ENCODE measurements at places on chromosomes 13 and 19.

- no peak overlapping the region for H3K4me3 ChIP-seq
- H3K27me3 ChIP-seq, result no peaks in the 10 kb centered on the region
- DNase-seq, result no peak
- no peaks in the 10 kb centered on the region for H3K4me1 ChIP-seq
- no peaks in the 10 kb centered on the region for H3K36me3 ChIP-seq
Observed at GRCh38 chr19:24099829-24100228, 12.8 kb downstream of the ZNF254 start.

DNA sequence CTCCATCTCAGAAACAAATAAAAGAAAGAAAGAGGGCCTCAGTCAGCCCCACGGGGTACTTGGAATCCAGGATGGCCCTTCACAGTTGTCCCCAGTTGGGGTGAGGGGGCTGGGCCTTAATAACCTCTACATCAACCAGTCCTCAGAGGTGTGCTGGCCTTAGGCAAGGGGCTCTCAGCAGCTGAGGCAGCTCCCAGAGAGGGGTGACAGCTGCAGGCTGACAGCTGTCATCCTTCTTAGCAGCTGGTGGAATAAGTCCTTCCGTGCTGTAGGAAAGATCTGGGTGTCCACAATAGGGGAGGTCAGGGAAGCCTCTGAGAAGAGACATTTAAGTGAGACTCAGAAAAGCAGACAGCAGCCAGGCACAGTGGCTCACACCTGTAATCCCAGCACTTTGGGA, 7.4 kb downstream of the BCAM start:
- H3K27ac ChIP-seq, result no peak overlapping the region
- H3K4me3 ChIP-seq, result no peak overlapping the region
- no peak for DNase-seq
- H3K36me3 ChIP-seq, result no peaks in the 10 kb centered on the region

DNA sequence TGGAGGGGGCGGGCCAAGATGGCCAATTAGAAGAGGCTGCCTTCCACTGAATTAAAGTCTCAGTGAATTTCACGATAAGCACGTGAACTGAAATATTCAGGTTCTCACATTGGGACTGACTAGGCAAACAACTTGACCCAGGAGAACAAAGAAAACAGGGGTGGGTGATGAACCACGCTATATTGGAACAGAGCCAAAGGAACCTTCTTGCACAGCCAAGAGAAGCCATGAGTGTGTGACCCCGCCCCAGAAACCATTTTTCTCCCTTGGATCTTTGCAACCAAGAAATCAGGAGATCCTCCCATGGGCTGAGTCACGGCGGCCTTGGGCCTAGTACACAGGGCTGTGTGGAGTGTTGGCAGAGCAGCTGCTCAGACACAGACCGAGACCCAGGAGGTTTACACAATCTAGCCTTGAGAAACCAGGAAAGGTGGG, 36.8 kb downstream of the ERICH4 start:
- H3K36me3 ChIP-seq, result no peaks in the 10 kb centered on the region
- H3K27me3 ChIP-seq, result peaks cover 3% of the 10 kb centered on the region
- H3K27ac ChIP-seq, result peak overlapping the region; percentile 54
- DNase-seq, result no peak

- no peaks in the 10 kb centered on the region for H3K27me3 ChIP-seq
- no peaks in the 10 kb centered on the region for H3K36me3 ChIP-seq
- DNase-seq, result no peak
- no peak overlapping the region for H3K4me3 ChIP-seq
Observed at GRCh38 chr19:44696939-44697669, 1.8 kb upstream of the CEACAM16 start.

- no peak overlapping the region for H3K27ac ChIP-seq
- H3K27me3 ChIP-seq, result no peaks in the 10 kb centered on the region
- DNase-seq, result no peak
- H3K4me3 ChIP-seq, result no peak overlapping the region
Observed at GRCh38 chr13:40240293-40240692, 426.1 kb downstream of the FOXO1 start.

DNA sequence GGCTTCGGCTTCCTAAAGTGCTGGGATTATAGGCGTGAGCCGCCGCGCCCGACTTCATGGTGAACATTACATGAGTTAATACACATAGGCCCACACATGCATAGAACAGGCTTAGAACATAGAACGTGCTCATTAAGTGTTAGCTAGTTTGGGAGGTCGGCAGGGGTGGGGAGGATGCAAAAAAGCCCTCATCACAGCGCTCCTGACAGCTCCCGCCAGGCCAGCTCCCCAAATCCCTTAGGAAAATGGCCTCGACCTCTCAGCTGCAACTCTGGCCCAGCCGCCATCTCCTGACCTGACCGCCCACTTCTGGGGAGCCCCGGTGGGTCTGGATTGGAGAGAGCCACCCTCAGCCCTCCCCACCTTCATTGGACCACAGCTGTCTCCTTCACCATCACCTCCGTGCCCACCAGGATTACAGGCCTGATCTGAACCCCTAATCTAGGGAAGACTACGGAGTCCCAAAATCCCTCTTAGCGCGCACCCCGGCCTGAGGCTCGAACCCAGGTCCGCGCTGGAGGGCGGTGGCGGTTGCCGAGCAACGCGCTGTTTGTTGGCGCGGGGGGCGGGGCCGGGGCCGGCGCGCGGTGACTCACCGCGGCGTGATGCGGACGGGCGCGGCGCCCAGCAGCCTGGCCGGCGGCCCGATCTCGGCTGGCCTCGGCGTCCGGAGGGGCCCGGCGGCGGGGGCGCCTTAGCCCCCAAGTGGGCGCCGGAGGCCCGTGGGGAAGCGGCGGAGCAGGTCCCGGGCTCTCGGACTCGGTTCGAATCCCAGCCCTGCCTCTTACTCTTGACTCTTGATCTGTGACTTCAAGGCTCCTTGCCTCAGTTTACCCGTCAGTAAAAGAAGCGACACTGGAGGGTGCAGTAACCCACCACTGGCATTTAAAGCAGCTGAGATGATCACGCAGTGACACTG, 26.7 kb upstream of the NANOS3 start:
- H3K4me1 ChIP-seq, result no peaks in the 10 kb centered on the region
- no peaks in the 10 kb centered on the region for H3K36me3 ChIP-seq
- H3K27ac ChIP-seq, result peak overlapping the region; percentile 73
- H3K27me3 ChIP-seq, result no peaks in the 10 kb centered on the region
- H3K4me3 ChIP-seq, result no peak overlapping the region
- DNase-seq, result peak; percentile 61

- H3K36me3 ChIP-seq, result no peaks in the 10 kb centered on the region
- no peak for DNase-seq
- H3K4me1 ChIP-seq, result no peaks in the 10 kb centered on the region
- no peak overlapping the region for H3K27ac ChIP-seq
Observed at GRCh38 chr13:82917984-82918383, 964.3 kb downstream of the SLITRK1 start.

DNA sequence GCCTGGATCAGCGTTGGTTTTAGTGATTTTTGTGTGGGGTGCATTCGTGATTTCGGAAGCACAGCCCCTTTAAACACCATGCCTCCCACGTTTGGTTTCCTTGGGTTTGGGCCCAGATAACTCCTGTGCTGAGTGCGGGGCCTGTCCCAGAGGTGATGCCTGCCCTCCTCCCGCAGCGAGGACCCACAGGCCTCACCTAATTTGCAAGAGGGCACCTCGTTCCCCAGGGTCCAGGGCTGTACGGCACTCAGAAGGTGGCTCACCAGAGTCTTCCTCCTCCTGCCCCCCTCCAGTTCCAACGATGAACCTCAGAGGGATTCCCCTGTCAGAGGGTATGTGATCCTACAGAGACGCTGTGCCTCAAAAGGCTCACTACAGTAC, 54.3 kb upstream of the SOX1 start:
- no peaks in the 10 kb centered on the region for H3K36me3 ChIP-seq
- H3K27ac ChIP-seq, result no peak overlapping the region
- no peaks in the 10 kb centered on the region for H3K4me1 ChIP-seq

GRCh38 chr13:61316647-61317046, 99.0 kb downstream of the PCDH20 start:
- H3K4me1 ChIP-seq, result no peaks in the 10 kb centered on the region
- no peak for DNase-seq
- H3K27me3 ChIP-seq, result no peaks in the 10 kb centered on the region
- no peak overlapping the region for H3K4me3 ChIP-seq
- no peaks in the 10 kb centered on the region for H3K36me3 ChIP-seq

GRCh38 chr19:12838886-12839756, 806 bp downstream of the MAST1 start:
- no peaks in the 10 kb centered on the region for H3K36me3 ChIP-seq
- no peak overlapping the region for H3K27ac ChIP-seq
- H3K27me3 ChIP-seq, result peaks cover 25% of the 10 kb centered on the region
- H3K4me1 ChIP-seq, result peaks cover 7% of the 10 kb centered on the region

GRCh38 chr13:34816908-34817665, 125.0 kb upstream of the NBEA start:
- no peak for DNase-seq
- H3K27ac ChIP-seq, result no peak overlapping the region
- H3K4me1 ChIP-seq, result no peaks in the 10 kb centered on the region
- H3K36me3 ChIP-seq, result no peaks in the 10 kb centered on the region
- no peaks in the 10 kb centered on the region for H3K27me3 ChIP-seq
- H3K4me3 ChIP-seq, result no peak overlapping the region

DNA sequence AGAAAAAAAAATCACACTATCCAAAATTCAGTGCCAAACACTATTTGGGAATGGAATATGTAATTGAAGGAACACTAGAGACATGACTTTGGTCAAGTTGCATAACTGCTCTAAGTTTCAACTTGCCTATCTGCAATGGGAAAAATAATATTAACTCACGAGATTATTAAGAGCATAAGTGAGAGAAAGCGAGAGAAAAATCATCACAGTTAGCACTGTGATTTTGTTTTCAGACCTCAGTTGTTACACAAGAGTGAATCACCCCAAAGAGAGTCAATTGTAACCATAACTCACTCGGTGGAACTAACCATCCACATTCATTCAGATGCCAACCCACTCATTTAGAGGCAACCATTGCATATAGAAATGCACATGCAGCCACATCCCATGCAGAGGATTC, 147.1 kb downstream of the NHLRC3 start:
- no peak for DNase-seq
- no peaks in the 10 kb centered on the region for H3K36me3 ChIP-seq
- H3K27ac ChIP-seq, result no peak overlapping the region
- no peaks in the 10 kb centered on the region for H3K4me1 ChIP-seq
- H3K4me3 ChIP-seq, result no peak overlapping the region

DNA sequence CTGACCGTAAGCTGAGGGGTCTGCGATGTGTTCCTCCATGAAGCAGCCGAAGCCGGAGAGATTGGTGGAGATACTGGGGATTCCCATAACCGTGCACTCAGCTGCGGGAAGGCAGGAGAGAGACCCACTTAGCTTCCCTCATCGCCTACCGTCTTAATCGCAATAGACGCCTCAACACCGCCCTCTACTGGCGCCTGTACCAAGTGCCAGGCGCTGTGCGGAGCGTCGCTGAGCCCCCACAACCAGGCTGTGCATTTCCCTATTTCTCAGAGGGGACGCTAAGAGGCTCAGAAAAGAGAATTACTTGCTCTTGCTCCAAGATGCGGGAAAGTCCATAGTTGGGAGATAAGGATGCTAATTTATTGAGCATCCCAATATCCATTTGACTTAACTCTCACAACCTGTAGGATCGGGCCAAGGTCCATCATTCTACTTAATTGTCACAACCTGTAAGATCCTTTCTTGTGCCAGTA, 5.8 kb downstream of the FTL start:
- DNase-seq, result peak; percentile 92
- H3K27ac ChIP-seq, result no peak overlapping the region
- H3K36me3 ChIP-seq, result peaks cover 9% of the 10 kb centered on the region
- H3K4me1 ChIP-seq, result no peaks in the 10 kb centered on the region

DNA sequence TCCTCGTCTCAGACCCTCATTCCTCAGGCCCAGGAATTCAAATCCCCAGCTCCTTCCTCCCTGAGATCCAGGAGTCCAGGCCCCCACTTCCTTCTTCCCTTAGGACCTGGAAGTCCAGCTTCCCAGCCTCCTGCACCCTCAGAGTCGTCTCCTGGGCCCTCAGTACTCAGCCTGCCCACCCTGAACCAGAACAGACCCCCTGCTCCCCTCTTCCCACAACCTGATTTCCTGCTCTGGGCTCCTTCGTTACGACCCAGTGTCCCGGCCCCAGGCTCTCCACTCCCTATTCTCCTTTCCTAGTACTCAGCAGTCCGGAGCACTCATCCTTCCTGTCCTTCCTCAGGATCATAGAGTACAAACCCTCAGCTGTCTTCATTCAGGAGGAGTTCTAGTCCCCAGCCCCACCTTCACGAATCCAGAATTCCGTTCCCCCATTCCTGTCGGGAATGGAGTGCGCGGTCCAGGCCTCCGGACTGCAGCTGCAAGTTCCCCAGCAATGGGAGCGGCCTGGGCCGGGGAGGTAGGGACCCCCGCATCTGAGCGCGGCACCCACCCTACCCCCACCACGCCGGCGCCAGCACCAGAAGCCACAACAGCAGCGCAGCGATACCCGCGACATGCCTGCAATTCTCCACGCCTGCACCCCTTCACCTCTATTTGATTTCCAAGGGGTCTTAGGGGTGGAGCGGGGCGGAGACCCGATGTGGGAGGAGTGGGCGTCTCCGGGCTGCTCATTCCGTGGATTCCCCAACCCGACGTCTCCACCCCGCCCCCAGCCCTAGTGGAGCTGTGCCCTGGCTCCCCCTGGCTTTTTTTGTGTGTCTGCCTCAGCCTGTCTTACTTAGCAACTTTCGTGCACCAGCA, 12.7 kb downstream of the EGLN2 start:
- peak; percentile 32 for DNase-seq
- peaks cover 8% of the 10 kb centered on the region for H3K4me1 ChIP-seq
- H3K36me3 ChIP-seq, result peaks cover 11% of the 10 kb centered on the region

DNA sequence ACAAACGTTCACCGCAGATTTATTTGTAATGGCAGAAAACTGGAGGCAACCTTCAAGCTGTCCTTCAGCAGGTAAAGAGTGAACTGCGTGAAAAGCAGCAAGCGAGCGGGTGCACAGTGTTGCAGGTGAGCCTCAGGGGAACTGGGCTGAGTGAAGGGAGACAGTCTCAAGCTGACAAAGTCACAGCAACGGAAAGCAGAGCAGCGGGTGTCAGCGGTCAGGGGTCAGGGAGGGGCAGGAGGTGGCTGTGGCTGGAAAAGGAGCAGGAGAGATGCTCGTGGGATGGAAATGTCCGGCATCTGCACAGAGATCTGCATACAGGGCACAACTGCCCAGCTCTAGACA, 8.5 kb upstream of the RASA3 start:
- no peaks in the 10 kb centered on the region for H3K27me3 ChIP-seq
- H3K4me3 ChIP-seq, result no peak overlapping the region
- no peak overlapping the region for H3K27ac ChIP-seq
- no peaks in the 10 kb centered on the region for H3K4me1 ChIP-seq
- no peaks in the 10 kb centered on the region for H3K36me3 ChIP-seq

Data from liver (tissue), 10 donors.